ENCODE measurements at places on chromosomes 5 and 9.

- no peak for DNase-seq
These were observed 9.2 kb upstream of the DDX46 start for GRCh38 chr5:134749415-134749814.

GRCh38 chr9:125440411-125440810 lies 178.8 kb downstream of the GAPVD1 start:
- no peak for DNase-seq

GRCh38 chr9:88583901-88584596 lies 49.1 kb downstream of the NXNL2 start:
- DNase-seq = no peak

- peak; percentile 96 for DNase-seq
These were observed 10.3 kb upstream of the CD180 start for GRCh38 chr5:67206929-67207328.

DNA sequence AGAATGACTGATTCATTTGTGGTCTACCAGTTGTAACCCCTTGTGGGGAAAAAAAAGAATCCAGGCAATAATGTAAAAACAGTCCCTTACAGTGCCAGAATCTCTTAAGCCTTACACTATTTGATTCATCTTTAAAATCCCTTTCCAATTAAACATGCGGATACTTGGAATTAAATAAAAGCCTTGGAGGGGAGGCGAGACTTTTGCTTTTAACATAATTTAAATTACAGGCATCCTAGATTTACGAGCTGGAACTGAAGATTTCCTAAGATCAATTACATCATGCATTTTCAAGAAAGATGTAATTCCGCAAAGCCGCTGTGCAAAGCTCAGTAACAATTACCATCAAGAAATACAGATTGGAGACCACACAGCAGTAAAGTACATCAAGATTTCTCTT lies 370.2 kb downstream of the MTRR start:
- no peak for DNase-seq

- DNase-seq = no peak
These were observed 39.8 kb downstream of the LNPEP start for GRCh38 chr5:96975656-96976055.

DNA sequence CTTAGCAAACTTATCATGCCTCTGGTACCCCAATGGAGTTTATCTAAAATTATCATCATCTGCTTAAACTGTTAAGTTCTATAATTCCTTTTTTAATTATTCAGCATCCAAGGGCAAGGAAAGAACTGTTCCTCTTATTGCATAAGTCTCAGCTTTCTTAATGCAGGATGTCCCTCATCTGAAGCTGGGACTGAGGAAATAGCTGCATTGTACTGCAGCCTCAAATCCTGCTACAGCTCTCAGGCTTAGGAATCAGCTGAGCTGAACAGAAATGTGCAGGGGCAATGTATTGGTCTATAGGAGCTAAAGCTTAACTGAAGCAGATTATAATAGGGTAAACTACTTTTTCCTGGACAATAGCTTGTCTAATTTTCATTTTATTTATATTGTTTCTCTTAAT lies 48.0 kb downstream of the HAPLN1 start:
- no peak for DNase-seq

- no peak for DNase-seq
These were observed 100.0 kb downstream of the ADGRV1 start for GRCh38 chr5:90658620-90659019.

- no peak for DNase-seq
These were observed 82.9 kb downstream of the PJA2 start for GRCh38 chr5:109326919-109327318.

DNA sequence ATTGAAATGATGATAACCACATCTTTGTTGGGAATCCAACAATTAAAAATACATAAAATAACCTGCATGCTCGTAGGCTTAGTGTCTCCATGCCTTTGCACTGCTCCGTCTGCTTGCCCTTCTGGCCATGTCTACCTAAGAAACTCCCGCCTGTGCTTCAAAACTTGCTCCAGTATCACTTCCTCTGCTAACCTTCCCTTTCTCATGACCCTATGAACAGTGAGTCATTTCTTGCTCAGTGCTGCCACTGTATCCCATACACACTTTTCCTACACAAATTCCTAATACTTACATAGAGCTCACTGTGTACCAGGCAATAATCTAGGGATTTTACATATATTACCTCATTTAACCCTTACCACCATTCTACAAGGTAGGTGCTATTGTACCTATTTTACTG lies 33.5 kb downstream of the TMEM245 start:
- no peak for DNase-seq

- no peak for DNase-seq
These were observed 237.6 kb upstream of the ZNF462 start for GRCh38 chr9:106625259-106625789.

DNA sequence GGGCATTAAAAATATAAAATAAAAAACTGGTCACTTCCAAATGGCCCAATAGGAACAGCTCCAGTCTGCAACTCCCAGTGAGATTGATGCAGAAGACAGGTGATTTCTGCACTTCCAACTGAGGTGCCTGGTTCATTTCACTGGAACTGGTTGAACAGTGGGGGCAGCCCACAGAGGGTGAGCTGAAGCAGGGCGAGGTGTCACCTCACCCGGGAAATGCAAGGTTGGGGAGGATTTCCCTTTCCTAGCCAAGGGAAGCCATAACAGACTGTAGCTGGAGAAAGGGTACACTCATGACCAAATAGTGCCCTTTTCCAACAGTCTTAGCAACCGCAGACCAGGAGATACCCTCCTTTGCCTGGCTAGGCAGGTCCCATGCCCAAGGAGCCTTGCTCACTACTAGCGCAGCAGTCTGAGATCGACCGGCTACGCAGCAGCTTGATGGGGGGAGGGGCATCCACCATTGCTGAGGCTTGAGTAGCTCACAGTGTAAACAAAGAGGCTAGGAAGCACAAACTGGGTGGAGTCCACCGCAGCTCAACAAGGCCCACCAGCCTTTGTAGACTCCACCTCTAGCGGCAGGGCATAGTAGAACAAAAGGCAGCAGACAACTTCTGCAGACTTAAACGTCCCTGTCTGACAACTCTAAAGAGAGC lies 12.7 kb downstream of the RLN1 start:
- DNase-seq = peak; percentile 60

GRCh38 chr5:2779459-2779858 lies 28.0 kb upstream of the IRX2 start:
- no peak for DNase-seq

DNA sequence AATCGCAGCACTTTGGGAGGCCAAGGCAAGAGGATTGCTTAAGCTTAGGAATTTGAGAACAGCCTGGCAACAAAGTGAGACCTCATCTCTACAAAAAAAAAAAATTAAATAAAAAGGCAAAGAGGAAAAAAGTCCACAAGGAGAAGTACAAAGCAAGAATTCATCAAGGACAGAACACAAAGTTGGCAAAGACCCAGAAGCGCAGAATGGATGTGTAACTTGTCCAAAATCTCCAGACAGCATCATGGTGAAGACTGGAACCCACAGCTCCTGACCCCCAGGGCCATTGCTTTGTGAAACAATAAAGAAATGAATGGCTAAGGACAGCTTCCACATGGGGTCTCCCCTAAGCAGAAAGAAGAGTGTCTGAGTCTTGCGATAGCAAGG lies 7.8 kb downstream of the HSD17B3 start:
- no peak for DNase-seq

DNA sequence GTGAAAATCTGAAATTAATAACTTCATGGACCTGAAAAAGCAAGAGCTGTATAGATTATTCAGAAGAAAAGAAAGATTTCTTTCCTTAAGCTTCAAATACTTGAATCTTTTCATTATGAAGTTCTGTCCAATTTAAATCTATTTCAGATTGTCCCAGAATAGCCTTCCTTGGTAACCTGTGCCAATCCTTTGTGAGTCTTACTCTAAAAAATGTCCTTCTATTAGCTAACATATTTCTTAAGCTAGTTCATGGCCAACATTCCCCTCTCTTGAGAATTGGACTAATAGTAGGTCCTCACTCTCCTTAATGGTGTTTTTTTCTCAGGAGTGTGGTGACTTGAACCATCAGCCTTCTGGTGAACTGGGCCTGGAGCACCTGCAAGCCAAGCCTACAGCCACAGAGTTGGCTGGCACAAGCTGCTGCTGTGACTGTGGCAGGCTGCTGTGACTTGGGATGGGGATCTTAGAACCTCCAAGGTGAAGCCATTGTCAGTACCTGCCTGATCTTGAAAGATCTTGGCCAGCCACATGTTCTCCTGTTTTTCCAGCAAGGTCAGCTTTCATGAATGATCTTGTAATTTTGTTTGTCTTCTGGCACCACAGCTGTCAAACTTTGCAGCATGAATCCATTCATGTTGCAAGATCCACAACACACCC lies 262.6 kb upstream of the MAP3K1 start:
- DNase-seq = no peak

DNA sequence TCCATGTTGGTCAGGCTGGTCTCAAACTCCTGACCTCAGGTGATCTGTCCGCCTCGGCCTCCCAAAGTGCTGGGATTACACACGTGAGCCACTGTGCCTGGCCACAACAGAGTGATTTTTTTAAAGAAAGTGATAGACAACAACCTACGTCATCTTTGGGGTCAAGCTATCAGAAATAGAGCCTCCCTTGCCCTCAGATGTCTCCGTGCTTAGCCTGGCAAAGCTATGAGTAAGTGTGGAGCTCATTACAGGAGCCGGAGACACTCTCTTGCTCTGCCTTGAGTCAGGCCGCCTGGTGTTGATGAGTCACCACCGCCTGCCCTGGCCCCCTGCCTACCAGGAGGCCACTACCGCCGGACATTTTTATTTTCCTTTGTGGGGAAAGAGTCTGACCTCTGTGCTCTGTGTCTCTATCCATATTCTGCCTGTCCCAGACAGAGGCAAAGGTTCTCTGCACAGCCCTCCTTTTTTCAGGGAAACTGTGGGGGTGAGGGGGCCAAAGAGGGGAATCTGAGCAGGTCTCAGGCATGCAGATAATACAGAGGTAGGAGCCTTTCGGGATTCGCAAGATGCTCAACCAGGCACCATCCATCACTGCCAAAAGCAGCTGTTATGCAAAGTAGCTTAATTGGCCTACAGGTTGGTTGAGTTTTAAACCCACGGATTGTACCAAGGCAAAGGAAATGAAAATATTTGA lies 123.7 kb upstream of the CPEB4 start:
- no peak for DNase-seq

DNA sequence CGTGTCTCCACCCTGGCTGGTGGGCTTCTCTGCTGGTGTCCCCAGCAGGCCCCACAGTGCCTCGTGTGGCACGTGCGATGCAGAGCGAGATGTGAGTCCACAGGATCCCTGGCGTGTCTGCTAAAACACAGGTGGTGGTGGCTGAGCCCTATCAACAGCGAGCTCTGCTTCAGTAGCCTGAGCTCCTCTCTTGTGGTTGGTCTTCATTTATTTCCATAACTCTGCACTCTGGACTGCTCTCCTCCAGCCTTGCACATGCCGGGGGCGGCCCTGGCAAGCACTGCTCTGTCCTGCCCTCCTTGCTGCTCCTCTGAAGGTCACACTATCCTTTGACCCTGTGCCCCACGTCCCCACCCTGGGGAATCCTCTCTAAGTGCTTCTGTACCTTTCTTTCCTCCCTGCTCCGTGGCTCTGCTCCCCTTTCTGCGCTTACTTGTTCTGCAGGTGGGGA lies 59.2 kb downstream of the NSUN2 start:
- DNase-seq = no peak

DNA sequence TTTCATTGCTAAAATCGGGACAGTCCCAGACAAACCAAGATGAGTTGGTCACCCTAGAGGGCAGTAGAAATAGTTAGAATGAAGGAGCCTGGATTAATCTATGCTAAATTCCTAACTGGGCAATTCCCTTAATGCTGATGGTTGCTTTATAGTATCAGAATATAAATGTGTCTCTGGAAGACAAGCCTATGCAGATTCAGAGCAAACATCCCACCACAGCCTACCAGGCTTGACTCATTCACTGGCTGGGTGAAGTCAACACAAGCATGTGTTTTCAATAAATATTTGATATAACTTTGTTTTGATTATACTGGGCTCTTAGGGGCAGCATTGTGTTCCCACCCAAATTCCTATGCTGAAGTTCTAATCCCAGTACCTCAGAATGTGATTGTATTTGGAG lies 79.3 kb downstream of the RMI1 start:
- no peak for DNase-seq

- no peak for DNase-seq
These were observed 525.6 kb downstream of the SPATA31D1 start for GRCh38 chr9:82513976-82514735.

DNA sequence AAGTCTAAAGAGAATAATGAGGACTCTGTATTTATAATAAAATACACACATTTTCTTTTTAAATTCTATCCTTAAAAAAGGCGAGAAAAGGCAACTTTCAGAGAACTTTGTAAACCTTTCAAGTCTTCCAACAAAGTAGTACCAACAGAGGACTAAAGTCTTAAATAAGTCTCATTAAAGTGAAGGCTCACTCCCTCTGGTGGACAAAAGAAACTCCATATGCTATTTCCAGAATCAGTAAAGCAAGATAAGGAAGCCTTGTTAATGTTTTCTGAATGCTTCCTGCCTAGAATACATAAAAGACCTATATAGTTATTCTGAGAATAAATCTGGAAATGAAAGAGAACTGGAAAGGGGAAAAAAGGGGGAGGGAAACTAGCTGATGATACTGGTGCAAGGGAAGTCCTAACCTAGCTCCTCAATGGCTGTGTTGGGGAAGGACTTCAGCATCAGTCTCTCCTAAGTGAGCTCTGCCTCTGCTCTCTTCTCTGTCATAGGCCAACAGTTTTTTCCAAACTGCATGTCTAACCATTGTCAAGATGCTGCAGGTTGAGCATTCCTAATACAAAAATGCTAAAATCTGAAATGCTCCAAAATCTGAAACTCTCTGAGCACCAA lies 7.2 kb downstream of the HMGCS1 start:
- no peak for DNase-seq

- DNase-seq = no peak
These were observed 351.4 kb upstream of the FTMT start for GRCh38 chr5:121500310-121500709.

DNA sequence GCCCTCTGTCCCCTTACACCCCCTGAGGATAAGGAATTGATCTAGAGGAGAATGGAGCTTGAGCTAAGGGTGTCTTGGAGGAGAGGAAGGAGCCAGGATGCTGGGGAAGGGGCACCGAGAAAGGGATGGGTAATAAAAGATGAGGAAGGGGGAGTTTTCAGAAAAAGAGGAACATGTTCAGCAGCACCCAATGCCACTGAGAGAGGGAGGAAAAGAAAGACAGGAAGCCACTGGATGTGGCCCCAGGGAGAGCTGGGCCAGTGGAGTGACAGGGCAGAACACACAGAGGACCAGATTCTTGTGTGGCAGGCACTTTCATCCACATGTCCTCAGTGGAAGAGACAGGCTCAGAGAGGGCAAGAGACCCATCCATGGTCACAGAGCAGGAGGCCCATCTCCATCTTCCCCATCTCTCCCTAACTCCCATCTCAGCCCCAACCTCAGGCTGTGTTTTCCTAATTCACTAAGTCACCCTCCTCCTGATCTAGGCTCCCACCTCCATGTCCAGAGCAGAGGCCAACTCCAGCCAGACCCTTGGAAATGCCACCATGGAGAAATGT lies 7.2 kb downstream of the PFN3 start:
- DNase-seq = no peak

- DNase-seq = no peak
These were observed 15.6 kb downstream of the TICAM2 start for GRCh38 chr5:115586525-115587146.

GRCh38 chr5:37840053-37841034 lies 503 bp upstream of the GDNF start:
- DNase-seq = no peak

Measured in activated CD4-positive, alpha-beta memory T cell treated with anti-CD3 and anti-CD28 coated beads for 36 hours (primary cell).